Dermis microvascular lymphatic vessel endothelial cell (primary cell): ENCODE measurements at places on chromosomes 7 and 10.

GRCh38 chr7:100609958-100610357 is 2.4 kb upstream of the MOSPD3 start:
- no peak for DNase-seq

DNA sequence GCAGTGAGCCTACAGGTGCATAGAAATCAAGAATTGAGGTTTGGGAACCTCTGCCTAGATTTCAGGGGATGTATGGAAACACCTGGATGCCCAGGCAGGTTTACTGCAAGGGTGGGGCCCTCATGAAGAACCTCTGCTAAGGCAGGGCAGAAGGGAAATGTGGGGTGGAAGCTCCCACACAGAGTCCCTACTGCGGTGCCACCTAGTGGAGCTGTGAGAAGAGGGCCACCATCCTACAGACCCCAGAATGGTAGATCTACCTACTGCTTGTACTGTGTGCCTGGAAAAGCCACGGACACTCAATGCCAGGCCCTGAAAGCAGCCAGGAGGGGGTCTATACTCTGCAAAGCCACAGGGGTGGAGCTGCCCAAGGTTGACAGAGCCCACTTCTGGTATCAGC is 533.5 kb downstream of the GPAM start:
- DNase-seq, result no peak

DNA sequence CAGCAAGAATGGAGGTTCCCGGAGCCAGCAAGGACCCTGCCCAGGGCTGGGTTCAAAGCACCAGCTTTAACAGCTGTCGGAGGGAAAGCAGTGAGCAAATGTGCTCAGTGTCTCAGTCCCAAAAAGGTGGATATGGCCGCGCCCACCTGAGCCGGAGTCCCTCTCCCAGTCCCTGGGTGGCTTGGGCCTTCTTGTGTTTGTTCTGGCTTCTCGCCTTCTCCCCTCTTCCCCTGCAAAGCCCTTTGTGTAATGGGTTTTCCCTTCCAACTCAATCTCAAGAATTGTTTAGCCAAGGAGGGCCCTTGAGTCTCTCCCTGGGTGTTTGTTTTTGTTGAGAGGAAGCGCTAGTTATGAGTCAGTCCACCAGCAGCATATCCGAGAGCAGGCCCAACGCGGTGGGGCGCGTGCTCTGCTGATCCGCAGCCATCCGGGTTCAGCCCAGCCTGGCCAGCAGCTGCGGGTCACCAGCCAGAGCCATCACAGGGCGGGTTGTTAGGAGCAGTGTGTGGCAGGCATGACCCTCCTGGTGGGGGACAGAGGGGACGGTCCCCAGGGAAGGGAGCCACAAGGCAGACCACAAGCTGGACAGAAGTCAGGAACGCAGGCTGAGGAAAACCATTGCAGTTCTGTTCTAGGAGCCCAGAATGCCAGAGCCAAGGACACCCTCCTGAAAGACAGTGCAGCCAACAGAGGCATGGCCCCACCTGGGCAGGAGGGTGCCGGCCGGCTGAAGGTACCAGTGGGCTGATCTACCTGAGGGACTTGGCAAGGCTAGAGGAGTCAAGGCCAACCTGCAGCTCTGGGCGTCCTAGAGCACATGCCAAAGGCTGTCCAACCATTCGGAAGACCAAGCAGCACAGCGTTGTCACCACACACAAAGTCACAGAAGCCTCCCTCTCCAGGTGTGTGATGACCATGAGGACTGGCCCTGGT is 21.3 kb downstream of the CALML3 start:
- DNase-seq, result peak; percentile 91

DNA sequence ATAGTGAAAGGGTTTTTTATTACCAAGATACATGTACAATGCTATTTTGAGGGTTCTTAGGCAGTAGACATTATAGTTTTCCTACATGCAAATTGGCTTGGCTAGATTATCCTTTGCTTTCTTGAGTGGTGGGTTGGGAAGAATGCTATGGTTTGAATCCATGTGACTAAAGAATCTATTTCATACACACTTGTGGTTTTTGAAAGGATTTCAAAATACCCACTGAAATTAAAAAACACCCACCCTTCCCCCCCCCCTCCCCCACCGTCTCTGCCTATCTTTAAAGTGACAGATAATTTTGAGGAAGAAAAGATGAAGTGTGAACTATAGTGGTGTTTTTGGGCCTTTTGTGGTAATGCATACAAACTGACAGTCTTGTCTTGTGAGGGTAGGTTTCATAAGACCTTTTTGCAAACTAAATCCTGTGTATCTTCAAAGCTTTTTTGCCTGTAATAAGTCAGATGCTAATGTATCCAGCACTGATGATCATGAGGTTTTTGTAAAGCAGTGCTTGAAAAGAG is 90.9 kb downstream of the TPST1 start:
- no peak for DNase-seq

DNA sequence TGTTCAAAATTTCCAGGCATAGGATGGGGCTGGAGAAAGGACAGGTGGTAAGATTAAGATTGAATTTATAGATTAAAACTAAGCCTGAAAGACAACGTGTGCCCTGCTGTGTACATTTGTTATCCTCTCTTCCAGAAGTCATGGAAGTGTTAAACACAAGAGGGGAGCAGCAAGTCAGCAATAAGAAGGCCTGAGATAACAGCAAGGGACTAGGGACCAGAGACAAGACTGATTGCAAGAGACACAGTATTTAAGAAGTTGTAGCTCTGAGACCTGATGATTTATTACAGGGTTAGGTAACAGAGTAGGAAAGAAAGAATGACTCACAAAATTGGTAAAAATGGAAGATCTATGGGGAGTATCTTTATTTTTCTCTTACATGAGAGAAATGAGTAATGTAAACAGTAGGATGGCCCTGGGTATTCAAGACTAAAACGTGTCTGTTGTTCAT is 55.7 kb upstream of the COL1A2 start:
- no peak for DNase-seq

- no peak for DNase-seq
Measured at GRCh38 chr10:127565583-127565982, 16.5 kb downstream of the NPS start.

- no peak for DNase-seq
Measured at GRCh38 chr10:88661018-88661417, 3.2 kb upstream of the LIPF start.

DNA sequence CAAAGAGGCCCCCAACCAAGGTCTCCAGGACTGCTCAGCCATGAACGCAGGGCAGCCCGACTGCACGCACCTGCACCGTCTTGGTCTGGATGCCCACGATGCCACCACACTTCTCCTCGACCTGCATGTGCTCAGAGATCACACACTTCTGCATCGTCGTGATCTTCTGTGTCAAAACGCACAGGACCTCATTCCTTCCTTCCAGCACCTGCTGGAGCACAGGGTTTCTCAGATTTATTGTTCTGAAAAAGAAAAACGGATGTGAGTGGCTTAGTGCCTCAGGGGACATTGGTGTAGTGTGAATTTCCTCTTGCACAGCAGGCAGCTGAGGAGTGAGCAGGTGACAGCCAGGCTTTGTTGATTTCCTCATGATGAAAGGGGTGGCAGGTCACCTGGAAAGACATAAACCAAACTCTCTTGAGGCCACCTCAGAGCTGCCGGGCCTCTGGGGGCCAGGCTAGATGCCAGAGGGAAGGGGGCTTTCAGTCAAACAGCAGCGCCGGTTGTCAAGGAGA is 38.2 kb downstream of the GSDME start:
- DNase-seq, result no peak

- DNase-seq, result no peak
Measured at GRCh38 chr7:142468871-142469665, 211.2 kb upstream of the PRSS58 start.

DNA sequence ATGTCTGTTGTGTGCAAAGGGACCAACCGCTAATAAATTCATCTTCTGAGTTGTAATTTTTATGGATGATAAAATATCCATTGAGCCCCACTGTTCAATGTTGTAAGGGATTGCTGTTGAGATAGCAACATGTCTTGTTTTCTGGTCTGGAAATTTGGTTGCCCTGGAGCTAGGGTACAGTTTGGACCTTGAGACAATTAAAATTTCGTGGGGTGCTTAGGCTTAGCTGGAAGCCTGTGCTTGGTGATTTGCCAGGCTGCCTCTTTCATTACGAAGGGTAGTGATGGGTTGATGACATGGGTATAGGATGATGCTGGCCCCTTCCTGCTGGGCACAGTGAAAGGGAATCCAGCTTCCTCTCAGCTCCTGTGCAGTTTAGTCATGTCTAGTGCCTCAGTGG is 43.6 kb downstream of the PLCE1 start:
- no peak for DNase-seq

DNA sequence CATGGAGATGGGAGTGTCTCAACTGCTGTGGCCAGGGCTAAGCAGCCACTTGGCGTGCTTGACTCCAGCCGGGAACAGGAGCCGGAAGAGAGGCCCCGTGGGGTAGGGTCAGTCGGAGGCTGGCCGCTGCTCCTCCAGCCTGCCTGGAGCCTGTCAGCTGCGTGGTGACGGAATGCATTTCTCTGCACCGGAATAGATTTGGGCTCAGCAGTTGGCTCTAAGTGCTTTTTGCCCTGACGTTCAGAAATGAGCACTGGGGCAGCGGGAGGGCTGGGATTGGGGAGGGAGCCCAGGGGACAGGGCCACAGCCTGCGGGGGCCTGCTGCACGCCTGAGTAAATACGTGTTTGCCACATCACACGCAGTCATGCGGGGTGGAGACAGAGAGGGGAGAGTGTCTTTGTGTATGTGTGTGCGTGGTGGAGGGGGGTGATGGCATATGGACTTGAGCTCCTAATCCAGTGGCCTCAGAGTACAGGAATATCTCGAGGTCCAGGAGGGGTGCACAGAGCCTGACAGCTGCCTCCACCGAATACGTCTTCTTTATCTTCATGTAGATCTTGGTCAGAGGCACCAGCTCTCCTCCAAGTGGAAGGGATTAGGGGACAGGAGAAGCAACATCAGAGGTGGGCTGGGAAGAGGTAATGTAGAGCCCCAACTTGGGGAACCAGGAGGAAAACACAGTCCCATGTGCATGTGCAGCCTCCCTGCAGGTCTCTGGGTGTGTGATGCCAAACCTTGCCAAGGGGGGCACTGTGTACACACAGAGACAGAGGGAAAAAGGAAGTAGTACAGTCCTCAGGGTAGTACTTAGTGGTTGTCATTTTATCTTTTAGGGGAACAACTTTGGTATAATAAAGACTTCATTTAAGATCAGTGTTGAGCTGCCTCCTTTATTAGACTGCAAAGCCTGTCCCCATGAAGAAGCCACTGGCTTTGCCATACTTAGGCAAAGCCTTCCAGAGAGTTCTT is 151.4 kb downstream of the CDH23 start:
- peak; percentile 4 for DNase-seq

- no peak for DNase-seq
Measured at GRCh38 chr7:9776900-9777299, 1196.8 kb upstream of the PHF14 start.

DNA sequence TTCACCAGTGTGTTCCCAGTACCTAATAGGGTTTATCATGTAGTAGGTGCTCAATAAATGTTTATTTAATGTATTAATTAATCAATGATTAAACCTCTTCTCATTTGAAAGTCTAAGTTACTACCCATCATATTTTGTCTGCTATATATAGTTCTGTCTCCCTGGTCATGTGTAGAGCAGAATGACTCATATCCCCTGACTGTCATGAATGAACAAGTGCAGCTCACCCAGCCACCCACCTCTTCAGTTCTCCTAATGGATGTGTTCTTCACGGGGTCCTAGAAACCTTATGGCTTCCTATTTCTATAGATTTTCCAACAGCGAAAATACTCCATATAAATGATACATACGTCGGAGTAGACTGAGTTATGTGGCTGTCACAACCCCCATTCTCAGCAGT is 64.5 kb downstream of the HIF1AN start:
- no peak for DNase-seq

DNA sequence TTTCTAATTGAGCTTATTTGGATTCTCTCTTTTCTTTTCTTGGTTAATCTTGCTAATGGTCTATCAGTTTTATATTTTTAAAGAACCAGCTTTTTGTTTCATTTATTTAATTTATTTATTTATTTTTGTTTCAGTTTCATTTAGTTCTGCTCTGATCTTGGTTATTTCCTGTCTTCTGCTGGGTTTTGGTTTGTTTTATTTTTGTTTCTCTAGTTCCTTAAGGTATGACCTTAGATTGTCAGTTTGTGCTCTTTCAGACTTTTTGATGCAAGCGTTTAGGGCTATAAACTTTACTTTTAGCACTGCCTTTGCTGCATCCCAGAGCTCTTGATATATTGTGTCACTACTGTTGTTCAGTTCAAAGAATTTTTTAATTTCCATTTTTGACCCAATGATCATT is 149.7 kb upstream of the SLC25A13 start:
- DNase-seq, result no peak

DNA sequence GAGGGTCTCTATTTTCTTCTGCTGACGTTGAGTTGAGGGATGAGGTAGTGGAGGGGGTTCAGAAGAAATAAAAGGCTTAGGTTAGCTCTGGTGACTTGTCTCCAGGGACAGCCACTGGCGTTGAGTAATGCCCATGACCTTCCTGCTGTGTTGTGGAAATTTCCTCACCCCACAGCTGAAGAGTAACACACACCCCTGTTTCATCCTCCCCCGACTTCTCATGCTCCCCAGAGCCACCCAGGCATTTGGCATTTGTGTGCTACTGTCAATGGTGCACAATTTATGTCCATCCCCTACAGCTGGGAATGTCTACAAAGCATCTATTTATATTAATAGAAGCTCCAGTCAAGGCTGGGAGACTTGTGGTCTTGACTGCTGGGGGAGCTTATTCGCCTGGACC is 4.7 kb upstream of the TMEM72 start:
- no peak for DNase-seq

GRCh38 chr7:51025668-51026067 is 243.0 kb upstream of the GRB10 start:
- DNase-seq, result no peak

- DNase-seq, result no peak
Measured at GRCh38 chr10:929960-930624, 1.4 kb downstream of the LARP4B start.

DNA sequence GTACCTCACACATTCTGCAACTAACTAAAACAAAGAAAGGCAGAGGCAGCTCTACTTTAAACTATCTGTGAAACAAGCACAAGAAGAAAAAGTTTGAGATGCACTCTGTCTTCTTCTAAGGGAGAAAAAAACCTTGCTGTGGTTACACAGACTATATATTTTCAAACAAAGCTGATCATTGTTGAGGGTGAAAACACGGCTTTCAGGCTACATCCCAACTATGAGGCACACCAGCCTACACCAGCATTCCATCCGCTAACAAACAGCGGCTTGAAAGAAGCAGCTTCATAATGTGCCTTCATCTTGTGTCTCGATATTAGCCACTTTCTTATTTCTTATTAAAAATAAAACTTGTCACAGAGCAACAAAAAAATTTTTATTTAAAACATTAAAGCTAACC is 79.1 kb downstream of the USP6NL start:
- DNase-seq, result no peak

DNA sequence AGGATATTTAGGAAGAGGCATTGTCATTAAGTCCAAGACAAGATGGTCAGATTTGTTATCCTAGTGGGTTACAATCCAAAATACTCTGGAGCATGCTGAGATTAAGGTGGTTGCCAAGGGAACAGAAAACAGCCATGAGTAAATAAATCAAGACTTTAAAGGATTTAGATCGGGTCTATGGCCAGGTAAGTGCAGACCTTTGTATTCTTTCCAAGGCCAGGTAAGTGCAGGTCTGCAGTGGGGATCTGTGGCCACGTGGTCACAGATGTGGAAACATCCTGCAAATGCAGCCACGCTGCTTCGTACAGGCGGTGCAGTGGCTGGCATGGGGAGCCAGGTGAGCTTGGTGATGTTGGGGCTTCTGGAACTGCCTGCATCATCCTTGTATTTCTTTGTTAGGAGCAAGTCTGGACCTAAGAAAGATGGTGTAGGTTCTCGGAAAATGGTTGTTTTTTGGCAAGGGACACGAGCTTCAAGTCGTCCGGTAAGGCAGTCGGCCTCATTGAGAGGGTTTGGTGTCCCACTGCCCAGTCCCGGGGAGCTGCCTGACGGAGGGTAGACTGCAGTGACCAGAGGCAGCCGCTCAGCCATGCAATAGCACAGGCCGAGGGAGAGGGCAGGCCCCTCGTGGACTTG is 21.8 kb downstream of the ZNF775 start:
- DNase-seq, result no peak
